ENCODE measurements at places on chromosomes 2 and 18.

GRCh38 chr2:240928476-240929363 is 22.6 kb downstream of the CROCC2 start:
- DNase-seq: no peak

DNA sequence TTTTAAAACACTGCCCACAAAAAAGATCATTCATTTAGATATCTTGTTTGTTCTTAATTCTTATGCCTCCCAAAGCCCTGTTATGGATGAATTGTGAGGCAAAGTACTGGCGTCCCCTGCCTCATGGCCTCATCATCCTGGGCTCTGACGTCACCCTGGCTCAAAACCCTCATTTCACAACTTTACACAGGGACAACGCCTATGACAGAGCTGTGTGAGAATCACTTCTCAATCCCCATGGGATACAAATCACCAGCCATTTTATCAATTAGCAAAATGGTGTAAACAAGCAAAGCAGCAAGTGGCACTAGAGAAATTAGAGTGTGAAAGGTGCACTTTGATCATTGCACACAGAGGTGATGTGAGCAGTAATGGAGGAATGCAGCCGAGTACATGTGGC is 16.6 kb downstream of the FHOD3 start:
- no peak for DNase-seq

DNA sequence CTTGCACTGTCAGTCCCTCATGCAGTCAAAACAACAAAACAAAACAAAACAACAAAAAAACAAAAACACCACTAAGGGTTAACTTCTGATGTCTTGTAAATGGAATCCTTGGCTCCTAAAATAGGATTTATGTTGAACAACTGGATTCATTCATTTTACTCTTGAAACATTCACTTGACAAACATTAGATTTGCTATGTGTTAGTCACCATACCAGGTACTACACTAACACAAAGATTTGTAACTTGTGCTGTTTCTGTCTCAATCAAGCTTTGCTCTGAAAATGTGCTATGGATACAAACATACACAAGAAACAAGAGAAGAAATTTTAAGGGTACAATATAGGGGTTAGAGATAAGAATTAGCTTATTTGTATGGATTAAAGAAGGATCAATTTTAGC is 812.8 kb downstream of the LRP1B start:
- DNase-seq: no peak

GRCh38 chr18:48913201-48913600 is 37.6 kb downstream of the SMAD7 start:
- no peak for DNase-seq
